ENCODE measurements at places on chromosomes 1 and 21. TPM values are rescaled to one million over a fixed set of nuclear protein-coding genes. Genes with fewer than 3 reads are reported as not detected.

DNA sequence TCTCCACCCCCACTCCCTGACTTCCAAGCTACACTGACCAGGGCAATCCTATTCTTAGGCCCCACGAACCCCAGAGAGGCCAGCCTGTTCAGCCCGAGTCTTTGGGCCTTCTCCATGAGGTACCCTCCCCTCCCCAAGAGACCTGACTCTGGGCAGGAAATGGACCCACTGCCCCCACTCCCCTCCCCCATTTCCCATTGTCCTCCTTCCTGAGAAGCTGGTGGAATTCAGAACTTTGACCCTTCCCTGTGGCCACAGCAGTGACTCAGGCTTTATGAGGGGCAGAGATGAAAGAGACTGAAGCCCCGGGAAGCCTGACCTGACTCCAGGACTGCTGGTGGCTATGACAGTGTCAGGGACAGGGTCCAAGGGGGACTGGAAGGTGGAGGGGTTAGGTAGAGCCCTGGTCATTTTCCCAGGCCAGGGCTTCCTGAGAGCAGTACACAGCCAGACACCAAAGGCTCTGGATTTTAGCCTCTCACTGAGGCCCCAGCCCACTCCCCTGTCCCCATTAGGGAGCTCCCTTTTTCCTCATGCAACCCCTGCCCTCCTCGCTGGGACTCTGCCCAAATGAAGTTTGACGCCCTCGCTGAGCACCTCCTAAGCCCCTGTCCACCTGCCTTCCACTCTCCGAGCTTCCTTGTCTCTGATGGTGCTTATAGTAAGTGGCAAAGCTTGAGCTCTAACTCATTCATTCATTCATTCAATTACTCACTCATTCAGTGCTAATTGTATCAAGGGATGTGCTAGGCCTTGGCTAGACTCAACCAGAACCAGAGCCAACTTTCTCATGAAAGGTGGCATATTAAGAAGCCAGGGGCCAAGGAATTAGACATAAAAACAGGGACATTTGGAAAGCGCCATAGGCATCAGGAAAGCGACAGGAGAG, 3.0 kb downstream of the CRYBG2 start:
- no peak for DNase-seq

- no peak for DNase-seq
These were observed 394.8 kb downstream of the PRDM2 start for GRCh38 chr1:14094611-14095400.

DNA sequence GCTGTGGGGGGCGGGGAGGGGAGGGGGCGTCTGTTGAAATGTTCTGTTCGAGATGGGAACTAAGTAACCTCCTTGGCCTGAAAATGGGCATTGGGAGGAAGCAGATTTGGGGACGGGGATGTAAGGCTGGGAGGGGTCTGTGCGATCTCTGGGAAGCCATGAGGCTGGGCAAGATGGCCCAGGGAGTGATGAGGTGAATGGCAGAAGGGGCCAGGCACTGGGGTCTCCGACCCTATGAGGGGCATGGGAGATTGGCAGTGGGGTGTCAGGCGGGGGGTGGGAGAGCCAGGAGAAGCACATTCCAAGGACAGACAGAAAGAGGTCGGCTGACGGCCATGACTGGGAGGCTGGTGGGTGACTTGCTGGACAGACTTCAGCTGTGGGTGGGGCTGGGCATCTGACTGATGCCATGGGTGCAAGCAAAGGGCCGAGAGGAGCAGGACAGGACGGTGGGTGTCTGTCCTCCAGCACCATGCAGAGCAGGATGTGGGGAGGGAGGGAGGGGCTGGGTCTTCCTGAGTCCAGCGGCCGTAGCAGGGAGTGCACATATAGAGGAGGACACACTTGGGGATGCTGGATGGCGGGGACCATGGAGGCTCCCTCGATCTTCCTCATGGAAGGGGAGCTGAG, 30.0 kb upstream of the COL18A1 start:
- DNase-seq: no peak

- DNase-seq: no peak
These were observed 56.3 kb downstream of the MAN1C1 start for GRCh38 chr1:25672763-25673409.

Gene PDC
- not detected for total RNA-seq

GRCh38 chr1:33682371-33682770, 181.5 kb upstream of the HMGB4 start:
- DNase-seq: no peak
